T-helper 17 cell (primary cell): ENCODE measurements at places on chromosomes 12 and 14. TPM values are rescaled to one million over a fixed set of nuclear protein-coding genes. Genes with fewer than 3 reads are reported as not detected.

- DNase-seq: no peak
These were observed 20.0 kb downstream of the PCNX4 start for GRCh38 chr14:60111732-60112131.

GRCh38 chr12:91143206-91143605 is 31.9 kb upstream of the LUM start:
- DNase-seq: no peak

GRCh38 chr14:101719045-101719645 is 42.4 kb upstream of the PPP2R5C start:
- no peak for DNase-seq

- no peak for DNase-seq
These were observed 567.6 kb downstream of the BCL11B start for GRCh38 chr14:98704441-98704840.

DNA sequence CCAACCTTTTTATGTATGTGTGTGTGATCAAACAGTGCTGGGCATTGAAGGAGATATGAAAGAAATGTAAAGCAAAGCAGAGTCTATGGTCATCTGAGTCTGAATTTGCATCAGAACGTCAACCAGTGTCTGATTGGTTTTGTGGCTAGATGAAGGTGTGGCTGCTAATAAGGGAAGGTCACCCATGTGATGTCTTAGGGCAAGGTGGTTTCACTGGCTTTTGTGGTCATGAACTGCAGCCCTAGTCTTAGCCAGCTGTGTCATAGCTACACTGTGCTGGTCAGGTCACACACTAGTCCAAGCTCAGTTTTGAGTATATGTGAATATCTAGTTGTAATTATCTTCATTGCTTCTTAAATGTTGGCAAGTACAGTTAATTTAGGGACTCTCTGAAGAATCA is 105.8 kb downstream of the TGFB3 start:
- DNase-seq: no peak

DNA sequence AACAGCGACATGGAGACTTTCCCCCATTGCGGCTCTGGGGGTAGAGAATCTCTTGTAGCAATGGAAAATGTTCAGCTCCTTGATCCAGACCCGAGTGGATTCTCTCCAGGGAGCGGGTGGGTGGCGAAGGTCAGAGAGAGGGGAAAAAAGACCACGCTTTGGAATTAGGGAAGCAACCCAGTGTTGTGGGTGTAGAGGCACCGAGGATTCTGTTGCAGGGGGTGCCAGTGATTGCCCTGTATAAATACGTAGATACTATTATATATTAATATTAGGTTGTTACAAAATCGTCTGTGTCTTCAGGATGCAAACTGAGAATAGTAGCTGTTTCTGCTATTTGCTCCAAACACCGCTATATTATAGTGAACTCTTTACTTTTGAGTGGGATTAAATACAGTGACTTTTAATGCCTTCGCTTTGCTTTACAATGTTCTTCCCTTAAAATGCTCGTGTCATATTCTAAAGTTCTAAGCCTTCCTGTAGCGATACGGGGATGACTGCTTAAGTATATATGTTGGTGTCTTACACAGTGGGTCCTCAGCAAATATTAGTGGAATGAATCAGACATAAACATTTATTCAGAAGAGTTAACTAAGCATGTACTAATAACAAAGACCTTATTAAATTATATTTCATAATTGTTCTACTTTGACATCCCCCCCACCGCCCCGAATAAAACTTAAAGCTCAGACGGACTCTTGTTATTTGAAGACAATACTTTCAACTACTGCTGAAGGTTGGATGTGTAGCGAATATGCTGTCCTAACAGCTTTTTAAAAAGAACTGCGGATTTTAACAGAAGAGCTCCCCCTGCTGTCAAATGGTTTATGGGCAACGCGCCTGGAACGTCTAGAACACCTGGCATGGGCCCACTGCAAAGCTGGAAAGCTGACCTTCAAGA is 136.4 kb upstream of the KRAS start:
- peak; percentile 58 for DNase-seq

GRCh38 chr12:72442217-72442616 is 170.0 kb downstream of the TRHDE start:
- no peak for DNase-seq

GRCh38 chr14:77889971-77890442 is 90.1 kb downstream of the ADCK1 start:
- DNase-seq: no peak

DNA sequence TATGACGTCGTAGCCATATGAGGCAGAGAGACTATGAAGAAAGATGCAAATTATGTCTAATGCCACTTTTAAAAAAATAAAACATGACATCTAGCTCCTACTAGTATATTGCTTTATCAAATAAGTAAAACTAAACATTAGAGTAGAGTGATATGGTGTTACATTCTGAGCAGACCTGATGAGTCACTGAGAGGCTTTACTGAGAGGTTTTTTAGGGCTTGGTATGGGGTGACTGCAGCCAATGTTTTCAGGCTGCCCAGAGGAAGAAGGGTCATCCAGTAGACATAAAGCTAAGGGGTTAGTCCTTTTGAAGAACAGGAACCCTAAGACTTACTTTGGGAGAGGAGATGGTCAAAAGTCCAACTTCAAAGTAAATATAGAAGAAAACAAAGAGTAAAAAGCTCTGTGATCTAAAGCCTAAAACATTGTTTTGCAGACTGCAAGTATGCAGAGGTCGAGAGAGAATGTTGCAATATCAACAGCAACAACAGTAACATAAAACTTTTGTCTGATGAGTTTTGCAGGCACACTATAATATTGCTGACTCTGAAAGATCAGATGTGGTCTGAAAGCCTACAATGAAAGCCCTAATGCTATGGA is 774.7 kb downstream of the TMTC2 start:
- no peak for DNase-seq

Gene SIX6
- not detected for total RNA-seq

Gene CDK4
- total RNA-seq: 20.8 TPM

Gene KRT82
- total RNA-seq: not detected

Gene SERPINA6
- not detected for total RNA-seq

Gene SAMD15
- 0.32 TPM for total RNA-seq

Gene ACACB
- total RNA-seq: 25.9 TPM
